Activated naive CD4-positive, alpha-beta T cell (primary cell): ENCODE measurements at places on chromosomes 6 and 20.

DNA sequence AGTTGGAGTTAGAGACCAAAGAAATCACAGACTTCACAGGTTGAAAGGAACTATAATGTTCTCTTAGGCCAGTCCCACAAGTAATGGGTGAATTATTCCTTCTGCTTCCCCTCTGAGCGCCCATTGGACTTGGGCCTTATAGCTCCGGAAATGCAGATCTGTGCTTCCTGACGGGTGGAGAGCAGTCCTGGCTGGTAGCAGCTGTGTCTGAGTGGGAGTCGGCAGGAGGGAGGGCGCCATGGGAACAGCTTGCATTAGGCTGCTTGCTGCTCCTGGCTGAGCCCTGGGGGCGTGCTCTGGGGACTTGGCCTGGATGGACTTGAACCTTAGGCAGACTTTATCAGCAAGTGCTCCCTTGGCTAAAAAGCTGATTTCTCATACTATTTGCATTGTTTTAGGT is 18.4 kb upstream of the NUP153 start:
- DNase-seq: no peak

- no peak for DNase-seq
Measured at GRCh38 chr20:54139188-54139587, 34.6 kb downstream of the CYP24A1 start.

- no peak for DNase-seq
Measured at GRCh38 chr6:160926281-160927276, 65.0 kb upstream of the MAP3K4 start.

- DNase-seq: no peak
Measured at GRCh38 chr20:38337561-38338140, 8.6 kb upstream of the LBP start.

DNA sequence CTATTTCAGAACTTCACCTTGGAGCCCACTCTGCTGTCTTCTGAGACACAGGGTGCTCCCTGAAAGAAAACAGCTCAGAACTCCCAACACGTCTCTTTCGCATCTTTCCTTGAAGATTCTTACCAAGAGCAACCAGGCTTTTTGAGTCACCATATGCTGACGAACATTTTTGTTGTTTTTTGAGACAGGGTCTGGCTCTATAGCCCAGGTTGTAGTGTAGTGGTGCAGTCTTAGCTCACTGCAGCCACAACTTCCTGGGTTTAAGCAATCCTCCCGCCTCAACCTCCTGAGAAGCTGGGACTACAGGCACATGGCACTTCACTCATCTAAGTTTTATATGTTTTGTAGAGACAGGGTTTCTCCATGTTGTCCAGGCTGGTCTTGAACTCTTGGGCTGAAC is 68.5 kb downstream of the TRMT11 start:
- no peak for DNase-seq

- DNase-seq: no peak
Measured at GRCh38 chr6:167409079-167409478, 84.2 kb downstream of the TTLL2 start.

DNA sequence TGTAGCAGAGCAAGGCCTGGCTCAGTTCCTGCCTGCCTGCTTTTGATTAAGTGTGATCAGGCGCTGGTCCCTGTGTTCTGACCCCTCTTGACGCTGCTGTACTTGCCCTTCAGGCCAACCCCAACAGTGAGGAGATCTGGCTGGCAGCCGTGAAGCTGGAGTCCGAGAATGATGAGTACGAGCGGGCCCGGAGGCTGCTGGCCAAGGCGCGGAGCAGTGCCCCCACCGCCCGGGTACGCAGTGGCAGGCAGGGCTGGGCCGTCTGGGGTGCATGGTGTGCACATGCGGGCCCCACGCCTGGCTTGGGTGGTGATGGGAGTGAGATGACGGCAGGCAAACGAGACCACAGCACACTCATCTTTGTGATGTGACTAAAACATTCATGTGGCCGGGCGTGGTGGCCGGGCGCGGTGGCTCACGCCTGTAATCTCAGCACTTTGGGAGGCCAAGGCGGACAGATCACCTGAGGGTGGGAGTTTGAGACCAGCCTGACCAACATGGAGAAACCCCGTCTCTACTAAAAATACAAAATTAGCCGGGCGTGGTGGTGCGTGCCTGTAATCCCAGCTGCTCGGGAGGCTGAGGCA is 10.1 kb upstream of the C20orf204 start:
- no peak for DNase-seq

DNA sequence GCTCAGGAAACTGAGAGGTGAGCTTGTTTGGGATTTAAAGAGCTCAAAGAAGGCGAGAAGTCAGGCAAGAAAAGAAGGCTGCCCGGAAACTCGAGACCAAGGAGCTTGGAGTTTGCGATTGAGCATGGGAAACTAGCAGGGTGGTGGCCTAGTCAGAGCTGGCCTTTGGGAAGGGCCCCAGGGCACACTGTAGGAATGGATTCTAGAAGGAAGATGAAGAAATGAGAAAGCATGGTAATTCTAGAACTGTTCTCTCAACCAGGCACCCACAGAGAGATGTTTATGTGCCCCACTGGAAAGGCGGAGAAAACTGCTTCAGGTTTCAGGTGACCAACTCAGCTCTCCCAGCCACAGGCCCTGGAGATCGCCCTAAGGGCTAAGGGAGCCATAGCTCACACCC is 126.2 kb downstream of the FOXO3 start:
- no peak for DNase-seq

GRCh38 chr20:44695674-44696300 is 19.4 kb upstream of the CCN5 start:
- DNase-seq: no peak
